ENCODE measurements at places on chromosomes 5 and 9.

GRCh38 chr5:153099328-153099727 lies 391.1 kb upstream of the GRIA1 start:
- DNase-seq: no peak

DNA sequence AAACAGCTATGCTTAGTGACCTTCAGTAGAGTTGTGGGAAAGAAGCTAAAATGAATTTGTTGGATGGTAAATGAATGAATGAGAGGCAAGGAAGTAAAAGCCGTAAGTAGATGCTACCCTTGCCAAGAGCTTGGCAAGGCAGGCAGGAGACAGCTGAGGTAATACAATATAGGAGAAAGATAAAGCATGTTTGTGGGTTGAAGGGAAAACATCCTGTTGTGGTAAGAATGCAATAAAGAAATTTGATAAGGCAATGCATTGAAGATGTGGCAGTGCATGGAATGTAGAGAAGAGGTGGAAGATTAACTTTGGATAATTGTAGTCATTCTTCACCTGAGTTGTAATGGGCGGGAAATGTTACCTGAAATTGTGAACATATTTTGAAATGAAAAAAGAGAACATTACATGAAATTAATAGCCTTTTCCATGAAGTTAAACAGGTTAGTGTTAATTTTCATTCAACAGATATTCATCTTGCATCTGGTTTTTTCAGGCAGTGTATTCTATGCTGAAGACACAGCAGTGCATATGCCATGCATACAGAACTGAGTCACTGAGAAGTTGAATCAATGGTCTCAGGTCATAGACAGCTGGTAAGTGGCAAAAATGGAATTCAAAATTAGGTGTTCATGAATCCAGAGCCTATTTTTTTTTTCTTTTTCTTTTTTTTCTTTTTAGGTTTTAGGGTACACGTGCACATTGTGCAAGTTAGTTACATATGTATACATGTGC lies 43.4 kb upstream of the SPINK5 start:
- no peak for DNase-seq

GRCh38 chr5:172837640-172838039 lies 3.6 kb downstream of the ERGIC1 start:
- no peak for DNase-seq

- DNase-seq: no peak
These were observed 68.2 kb downstream of the MELK start for GRCh38 chr9:36640771-36641381.

DNA sequence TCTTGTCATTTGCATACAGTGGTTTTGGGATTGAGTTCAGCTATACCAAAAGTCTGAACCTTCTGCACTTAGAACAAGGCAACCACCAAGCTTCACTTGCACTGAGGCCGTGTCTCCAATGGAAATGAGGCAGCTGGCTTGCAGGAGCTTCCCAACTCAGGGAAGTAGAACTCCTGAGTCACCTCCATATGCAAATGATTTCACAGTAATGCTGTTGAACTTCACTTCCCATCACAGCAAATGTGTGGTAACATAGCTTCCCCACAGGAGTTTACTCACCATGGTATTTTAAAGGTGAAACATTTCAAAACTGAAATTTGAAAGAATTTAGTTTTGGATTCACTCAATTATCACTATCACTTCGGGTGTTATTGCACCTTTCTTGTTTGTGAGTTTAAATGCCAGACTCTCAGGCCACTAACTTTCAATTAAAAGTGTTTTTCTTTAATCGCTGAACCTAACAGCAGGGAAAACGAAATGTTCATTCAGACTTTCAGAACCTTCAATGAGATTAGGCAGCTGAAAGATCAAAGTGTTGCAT lies 9.0 kb downstream of the CD274 start:
- peak; percentile 39 for DNase-seq

- no peak for DNase-seq
These were observed 296.3 kb upstream of the SMARCA2 start for GRCh38 chr9:1718836-1719235.

- peak; percentile 48 for DNase-seq
These were observed 497.6 kb upstream of the CD180 start for GRCh38 chr5:67693956-67694809.

GRCh38 chr9:21428235-21428634 lies 12.0 kb upstream of the IFNA1 start:
- no peak for DNase-seq

GRCh38 chr5:95241-95980 lies 3.4 kb downstream of the PLEKHG4B start:
- no peak for DNase-seq

DNA sequence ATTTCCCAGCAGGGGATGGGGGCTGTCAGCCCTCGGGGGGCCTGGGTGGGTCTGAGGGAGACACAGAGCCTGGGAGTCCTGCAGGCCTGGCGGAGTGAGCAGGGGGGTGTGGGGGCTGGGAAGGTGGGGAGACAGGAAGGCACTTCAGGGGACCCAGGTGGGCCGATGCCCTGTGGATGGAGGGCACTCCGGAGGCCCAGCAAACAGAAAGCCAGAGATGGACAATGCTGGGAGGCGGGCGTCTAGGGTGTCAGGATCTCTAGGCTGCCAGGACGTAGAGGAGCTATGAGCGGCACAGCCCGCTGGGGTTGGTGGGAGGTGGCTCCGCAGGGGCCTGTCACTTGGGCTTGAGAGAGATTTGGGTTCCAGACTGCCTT lies 87.6 kb upstream of the COL5A1 start:
- DNase-seq: no peak

- DNase-seq: no peak
These were observed at the start of gene HAVCR2 for GRCh38 chr5:157108976-157109375. Gene HAVCR2 (minus strand): TSS chr5:157109044. CDS start chr5:157108983, 61 bp downstream.

DNA sequence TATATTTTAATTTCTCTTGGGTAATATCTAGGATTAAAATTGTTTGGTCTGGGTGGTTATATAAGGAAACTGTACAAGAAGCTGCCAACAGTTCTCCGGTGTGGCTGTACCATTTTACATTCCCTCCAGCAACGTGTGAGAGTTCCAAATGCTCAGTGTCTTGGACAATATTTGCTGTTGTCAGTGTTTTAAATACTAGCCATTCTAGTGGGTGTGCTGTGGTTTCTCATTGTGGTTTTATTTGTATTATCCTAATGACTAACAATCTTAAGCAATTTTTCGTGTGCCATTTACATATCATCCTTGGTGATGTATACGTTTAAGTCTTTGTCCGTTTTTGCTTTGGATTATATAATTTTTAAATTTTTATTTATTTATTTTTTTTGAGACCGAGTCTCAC lies 34.0 kb downstream of the TNFSF15 start:
- peak; percentile 24 for DNase-seq

DNA sequence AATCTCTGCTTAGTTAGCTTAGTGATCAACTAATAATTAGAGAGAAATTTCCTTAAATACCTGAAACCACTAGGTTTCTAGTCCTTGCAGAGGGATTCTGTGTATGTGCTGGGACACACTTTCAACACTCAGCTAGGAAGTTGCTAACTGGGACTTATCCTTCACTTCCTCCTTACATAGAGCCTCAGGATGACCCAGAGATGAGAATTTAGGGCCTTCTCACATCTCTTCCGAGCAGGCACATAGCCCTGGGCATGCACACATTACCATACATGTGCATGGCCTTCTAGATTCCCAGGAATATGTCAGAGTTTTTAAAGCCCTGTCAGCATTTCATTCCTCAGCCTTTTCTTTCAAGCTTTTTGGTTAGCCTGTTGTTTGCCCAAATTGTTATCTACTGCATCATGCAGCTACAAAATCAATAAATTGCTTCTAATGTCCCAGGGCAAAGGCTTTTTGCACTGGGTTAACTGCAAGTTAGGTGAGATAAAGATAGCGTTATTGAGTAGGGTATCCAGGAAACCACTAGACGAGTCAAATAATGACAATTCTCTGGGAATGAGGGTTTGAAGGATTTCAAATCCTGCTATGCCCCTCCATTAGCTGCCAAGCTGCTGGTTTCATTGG lies 22.0 kb upstream of the CDK20 start:
- no peak for DNase-seq

- peak; percentile 81 for DNase-seq
These were observed 55.8 kb downstream of the SLC22A5 start for GRCh38 chr5:132425009-132425937.

GRCh38 chr5:109997161-109997560 lies 307.4 kb downstream of the MAN2A1 start:
- DNase-seq: no peak

DNA sequence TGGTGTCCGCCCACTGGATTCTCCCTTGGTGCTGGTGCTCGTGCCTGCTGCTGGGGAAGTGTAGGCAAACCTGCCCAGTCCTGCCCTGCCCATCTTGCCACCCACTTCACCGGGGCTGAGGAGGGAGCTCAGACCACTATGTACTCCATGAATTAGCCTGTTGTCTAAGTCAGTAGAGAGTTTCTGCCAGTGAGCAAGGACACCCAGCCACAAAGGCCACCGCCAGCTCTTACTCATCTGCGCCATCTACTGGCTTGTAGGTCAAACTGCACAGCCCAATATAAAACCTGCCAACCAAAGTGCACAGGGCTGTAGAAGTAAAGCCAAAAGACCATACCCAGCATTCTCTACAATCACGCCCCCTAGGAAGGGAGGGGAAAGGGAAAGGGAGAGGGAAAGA lies 102.3 kb downstream of the GLIS3 start:
- no peak for DNase-seq

DNA sequence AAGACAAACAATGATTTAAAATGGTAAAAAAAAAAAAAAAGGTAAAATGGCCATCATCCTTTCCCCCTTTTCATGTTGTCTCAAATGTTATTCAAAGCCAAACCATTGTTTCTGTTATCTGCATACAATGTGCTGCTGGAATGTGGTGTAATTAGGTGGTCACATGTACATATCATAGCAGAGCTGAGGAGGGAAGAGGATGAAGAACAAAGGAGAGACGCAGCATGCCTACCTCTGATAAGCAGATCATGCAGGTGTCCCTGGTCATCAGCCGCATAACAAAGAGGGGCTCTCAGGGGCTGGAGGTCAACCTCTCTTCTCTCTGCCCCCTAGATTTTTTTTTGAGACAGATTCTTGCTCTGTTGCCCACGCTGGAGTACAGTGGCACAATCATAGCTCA lies 141.0 kb downstream of the CARTPT start:
- DNase-seq: no peak

- no peak for DNase-seq
These were observed 104.4 kb downstream of the SSBP2 start for GRCh38 chr5:81646469-81646995.

DNA sequence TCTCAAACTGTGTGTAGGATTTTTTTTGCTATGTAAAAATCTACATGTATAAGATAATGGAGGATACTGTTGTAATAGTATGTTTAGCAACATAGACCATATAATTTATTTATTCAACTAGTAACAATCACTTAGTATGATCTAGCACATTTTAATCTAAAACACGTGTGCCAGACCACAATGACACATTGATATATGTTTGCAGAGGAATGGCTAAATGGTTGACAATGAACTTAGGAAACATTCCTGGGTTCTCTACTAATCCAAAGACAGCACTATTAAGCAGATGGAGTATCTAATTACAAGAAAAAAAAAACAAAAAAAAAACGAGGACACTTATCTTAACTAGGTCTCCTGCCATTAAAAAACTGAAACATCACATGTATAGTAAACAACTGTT lies 261.7 kb upstream of the PAPPA start:
- peak; percentile 42 for DNase-seq

- no peak for DNase-seq
These were observed 166.6 kb downstream of the RFX3 start for GRCh38 chr9:3359048-3359692.

DNA sequence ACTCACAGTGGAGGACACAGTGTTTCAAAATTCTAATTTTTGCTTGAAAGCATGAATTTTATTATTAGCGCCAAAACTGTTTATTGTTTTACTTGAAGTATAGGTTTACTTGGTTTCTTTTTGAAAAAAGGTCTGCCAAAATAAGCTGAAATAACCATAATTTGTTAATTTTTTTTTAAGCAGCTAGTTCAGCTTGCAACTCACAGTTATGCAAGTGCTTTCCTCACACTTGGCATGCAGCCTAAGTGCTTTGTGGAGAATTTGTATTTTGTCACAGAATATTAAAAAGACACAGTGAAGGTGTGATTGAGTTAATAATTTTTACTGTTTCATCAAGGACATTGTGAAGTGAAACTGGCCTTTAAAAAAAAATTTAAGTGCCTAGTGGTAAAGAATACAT lies 21.6 kb downstream of the PBX3 start:
- DNase-seq: no peak

GRCh38 chr5:137758715-137759306 lies 4.6 kb upstream of the HNRNPA0 start:
- DNase-seq: no peak

- DNase-seq: no peak
These were observed 154.2 kb downstream of the FGF18 start for GRCh38 chr5:171573451-171574225.

DNA sequence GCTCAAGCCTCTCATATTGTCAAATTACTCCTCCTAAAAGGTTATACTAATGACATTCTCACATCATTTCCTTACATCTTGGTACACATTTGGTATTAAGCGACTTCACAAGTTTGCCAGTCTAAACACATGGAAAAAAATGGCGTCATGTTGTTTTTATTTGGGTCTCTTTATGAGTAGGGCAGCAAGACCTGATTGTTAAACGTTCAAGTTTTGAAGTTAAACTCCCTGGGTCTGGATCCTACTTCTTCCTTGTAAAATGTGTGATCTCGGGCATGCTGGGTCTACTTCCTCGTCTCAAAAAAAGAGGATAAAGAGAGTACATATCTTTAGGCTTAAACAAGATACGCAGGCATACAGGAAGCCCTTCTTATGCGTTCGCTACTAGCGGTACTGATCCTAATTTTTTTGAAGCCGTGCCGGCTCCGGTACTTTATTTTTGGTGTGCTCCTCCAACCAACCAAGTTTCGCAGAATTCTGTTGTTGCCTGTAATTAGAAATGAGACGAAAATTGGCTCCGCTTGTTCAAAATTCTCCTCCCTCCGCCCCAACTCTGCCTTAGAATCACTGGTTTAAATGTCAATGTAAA lies 596 bp upstream of the CDC37L1 start:
- DNase-seq: peak; percentile 57

GRCh38 chr5:163888366-163888765 lies 382.9 kb downstream of the MAT2B start:
- DNase-seq: peak; percentile 70

DNA sequence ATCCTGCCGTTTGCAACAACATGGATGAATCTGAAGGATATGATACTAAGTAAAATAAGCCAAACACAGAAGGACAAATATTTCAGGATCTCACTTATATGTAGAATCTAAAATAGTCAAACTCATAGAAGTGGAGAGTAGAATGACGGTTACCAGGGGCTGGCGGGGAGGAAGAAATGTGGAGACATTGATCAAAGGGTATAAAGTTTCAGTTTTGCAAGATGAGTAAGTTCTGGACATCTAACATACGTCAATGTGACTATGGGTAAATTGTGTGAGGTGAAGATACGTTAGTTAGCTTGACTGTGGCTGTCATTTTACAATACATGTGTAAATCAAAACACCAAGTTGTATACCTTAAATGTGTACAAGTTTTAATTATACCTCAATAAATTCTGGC lies 200.3 kb downstream of the SNX18 start:
- DNase-seq: no peak
